Stimulated activated CD4-positive, alpha-beta T cell treated with anti-CD3 and anti-CD28 coated beads, TNF-alpha, amount 100 ng/mL, for 24 hours (primary cell): ENCODE measurements at places on chromosomes 7 and 10.
A peak's percentile ranks its signal among the peaks of the same experiment; 100 is the strongest.

DNA sequence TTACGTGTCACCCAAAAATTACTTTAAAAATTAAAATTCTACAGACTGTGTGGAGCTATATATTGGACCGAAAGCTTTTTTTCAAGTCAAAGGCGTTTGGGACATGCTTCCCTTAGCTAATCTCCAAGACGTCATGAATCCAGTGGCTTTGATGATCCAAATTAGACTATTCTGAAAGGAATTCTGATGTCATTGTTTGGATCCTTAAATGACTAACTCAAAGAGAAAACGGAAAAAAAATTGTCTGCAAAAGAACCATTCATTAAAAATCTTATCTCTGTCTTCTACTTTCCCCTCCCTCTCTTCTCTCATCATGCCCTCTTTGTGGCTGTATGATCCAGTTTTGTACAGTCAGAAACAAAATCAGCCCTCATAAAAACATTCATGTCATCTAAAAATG is 161.8 kb downstream of the ETV1 start:
- DNase-seq, result no peak

GRCh38 chr7:5525271-5526099 is 101.9 kb upstream of the TNRC18 start:
- no peak for DNase-seq

GRCh38 chr7:1176891-1177373 is 16.9 kb upstream of the ZFAND2A start:
- peak; percentile 89 for DNase-seq

DNA sequence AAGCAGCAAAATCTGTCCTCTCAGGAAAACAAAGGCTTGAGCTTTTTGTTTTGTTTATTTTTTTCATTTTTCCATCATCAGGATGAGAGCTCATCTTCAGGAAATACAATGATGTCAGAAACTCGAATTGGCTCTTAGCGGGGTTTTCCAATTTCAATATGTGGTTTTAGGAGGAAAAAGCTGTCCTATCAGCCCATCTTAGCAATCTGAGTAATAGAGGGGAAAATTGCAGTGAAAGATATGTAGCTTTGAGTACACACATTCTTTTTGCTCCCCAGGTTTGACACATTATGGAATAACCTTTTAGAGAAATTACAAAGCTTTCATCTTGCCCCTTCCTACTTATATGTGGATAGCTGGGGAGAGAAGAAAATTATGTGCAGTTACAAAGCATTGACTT is 113.6 kb upstream of the MYO3A start:
- DNase-seq, result no peak

- DNase-seq, result no peak
Measured at GRCh38 chr7:282621-283020, 7.3 kb upstream of the FOXL3 start.

GRCh38 chr10:77121829-77122228 is 515.8 kb downstream of the KCNMA1 start:
- DNase-seq, result no peak

GRCh38 chr7:124428781-124429180 is 336.8 kb downstream of the GPR37 start:
- no peak for DNase-seq
